ENCODE measurements at places on chromosomes 6 and 20. TPM values are rescaled to one million over a fixed set of nuclear protein-coding genes. Genes with fewer than 3 reads are reported as not detected.

- DNase-seq = peak; percentile 91
Measured at GRCh38 chr6:27592481-27593199, 119.7 kb upstream of the ZNF184 start.

DNA sequence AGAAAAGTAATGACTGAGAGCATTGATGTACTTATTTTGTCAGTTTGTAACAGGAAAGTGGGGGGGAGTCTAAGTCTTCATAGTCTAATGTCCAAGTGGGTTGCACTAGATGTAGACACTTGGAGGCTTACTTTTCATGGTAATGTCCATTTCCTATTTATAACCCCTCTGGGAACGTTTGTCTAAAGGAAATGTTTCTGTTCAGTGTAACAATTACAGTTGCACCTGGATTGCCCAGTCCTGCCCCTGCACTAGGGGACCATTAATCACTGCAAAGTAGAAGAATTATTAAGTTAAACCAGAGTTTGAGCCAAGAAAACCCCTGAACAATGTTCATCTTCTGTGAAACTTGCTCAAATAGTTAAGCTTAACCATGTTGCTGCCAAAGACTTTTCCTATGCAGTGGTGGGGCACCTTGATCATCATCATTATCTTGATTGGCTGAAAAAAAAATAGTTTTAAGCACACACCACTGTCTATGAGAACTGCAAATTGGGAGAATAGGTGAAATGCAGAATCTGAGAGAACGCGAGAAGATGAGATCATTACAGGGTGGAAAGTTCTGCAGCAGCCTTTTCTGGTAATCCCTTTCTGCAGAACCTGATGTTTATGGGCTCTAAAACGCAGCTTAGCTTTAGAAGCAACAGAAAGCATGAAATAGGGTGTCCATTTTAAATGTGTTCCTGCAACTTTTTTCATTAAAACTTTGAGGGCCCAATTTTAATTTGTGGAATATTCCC lies 106.0 kb downstream of the ZNF217 start:
- no peak for DNase-seq

DNA sequence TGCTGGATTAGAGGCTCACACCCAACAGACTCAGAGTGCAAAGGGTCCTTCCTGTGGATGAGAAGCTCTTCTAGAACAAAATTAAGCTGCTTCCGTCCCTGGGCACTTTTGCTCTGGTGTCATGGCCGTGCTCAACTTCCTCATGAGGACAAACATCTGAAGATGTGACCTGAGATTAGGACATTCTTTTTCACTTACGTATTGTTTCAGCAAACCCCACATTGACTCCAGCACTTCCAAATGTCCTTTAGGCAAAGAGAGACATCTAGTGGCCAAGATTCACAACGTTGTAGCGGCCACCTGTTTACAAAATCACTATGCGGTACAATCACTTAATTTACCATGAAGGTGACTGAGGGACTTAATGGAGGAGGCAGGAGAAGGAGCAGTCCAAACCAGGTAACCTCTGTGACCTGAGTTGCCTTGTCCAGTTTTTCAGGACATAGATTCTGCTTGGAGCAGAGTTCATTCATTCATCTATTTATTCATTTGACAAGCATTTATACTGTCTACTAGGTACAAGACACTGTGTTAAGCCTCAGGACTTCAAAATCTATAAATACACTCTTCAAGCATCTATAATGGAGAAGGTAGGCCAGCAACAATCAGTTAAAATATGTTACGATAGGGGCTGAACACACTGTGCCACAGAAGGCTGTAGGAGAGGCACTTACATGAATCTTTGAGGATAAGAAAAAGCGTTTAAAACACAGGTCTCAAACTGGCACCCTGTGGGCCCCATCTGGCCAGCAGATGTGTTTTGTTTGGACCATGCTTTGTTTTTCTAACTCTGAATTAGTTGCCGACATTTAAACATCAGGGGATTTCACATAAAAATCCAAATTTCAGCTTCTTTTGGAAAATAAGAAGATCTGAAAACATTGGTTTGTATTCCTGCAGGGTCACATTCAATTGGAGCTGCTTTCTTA lies 5.6 kb upstream of the ADGRF1 start:
- peak; percentile 95 for DNase-seq

GRCh38 chr6:21984135-21984534 lies 312.7 kb downstream of the PRL start:
- no peak for DNase-seq

- peak; percentile 7 for DNase-seq
Measured at GRCh38 chr6:161630674-161631073, 356.8 kb upstream of the AGPAT4 start.

GRCh38 chr6:38270367-38270766 lies 369.4 kb downstream of the BTBD9 start:
- no peak for DNase-seq

DNA sequence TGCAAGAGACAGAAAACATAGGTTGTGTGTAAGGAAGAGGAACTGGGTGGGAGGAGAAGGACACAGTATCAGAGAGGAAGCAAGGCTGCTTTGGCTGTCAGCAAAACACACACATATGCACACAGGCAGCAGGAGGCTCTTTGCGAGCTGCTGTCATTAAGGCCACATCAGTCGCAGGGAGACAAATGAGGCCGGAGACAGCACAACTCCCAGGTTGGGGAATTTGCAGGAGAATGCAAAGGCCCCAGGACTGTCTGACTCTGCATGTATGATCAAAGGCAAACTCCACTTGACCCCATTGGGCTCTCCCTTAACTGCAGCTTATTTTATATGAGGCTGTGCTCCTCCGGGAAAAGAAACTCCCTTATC lies 35.3 kb downstream of the METTL24 start:
- no peak for DNase-seq

DNA sequence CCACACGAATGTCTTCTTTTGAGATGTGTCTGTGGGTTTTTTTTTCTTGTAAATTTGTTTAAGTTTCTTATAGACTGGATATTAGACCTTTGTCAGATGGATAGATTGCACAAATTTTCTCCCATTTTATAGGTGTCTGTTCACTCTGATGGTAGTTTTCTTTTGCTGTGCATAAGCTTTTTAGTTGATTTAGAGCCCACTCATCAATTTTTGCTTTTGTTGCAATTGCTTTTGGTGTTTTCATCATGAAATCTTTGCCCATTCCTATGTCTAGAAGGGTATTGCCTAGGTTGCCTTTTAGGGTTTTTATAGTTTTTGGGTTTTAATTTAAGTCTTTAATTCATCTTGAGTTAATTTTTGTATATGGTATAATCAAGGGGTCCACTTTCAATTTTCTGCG lies 57.7 kb downstream of the NKX2-2 start:
- no peak for DNase-seq

DNA sequence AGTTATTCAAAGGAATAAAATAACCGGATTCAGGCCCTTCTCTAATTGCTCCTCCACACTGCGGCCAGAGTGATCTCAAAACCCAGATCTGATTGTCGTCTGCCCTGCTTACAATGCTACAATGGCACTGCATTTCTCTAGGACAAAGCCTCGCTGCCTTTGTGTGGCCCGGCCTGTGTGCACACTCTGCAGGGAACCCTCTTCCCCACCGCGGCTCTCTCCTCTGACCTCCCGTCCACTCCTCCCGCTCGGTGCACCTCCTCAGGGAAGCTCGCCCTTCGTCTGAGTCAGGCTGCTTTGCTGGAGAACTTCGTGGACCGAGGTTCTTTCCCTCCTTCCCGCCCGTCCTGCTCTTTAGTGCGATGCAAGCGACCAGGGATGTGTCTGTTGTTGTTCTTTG lies 101.6 kb upstream of the SNX9 start:
- DNase-seq = no peak

DNA sequence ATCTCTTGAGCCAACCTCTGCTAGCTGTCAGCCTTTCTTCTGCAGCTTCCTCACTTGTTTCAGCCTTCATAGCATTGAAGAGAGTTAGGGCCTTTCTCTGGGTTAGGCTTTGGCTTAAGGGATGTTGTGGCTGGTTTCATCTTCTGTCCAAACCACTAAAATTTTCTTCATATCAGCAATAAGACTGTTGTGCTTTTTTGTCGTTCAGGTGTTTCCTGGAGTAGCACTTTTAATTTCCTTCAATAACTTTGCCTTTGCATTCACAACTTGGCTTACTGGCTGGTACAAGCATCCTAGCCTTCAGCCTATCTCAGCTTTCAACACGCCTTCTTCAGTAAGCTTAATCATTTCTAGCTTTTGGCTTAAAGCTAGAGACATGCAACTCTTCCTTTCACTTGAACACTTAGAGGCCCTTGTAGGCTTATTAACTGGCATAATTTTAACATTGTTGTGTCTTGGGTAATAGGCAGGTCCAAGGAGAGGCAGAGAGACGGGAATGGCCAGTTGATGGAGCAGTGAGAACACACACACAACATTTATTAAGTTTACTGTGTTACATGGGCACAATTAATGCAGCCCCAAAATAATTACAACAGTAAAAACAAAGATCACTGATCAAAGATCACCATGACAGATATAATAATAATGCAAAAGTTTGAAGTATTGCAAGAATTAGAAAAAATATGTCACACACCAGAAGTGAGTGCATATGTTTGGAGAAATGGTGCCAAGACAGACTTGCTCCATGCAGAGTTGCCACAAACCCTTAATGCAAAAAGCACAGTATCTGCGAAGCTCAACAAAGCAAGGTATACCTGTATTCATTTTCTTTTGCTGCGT lies 98.6 kb downstream of the HIVEP1 start:
- no peak for DNase-seq

DNA sequence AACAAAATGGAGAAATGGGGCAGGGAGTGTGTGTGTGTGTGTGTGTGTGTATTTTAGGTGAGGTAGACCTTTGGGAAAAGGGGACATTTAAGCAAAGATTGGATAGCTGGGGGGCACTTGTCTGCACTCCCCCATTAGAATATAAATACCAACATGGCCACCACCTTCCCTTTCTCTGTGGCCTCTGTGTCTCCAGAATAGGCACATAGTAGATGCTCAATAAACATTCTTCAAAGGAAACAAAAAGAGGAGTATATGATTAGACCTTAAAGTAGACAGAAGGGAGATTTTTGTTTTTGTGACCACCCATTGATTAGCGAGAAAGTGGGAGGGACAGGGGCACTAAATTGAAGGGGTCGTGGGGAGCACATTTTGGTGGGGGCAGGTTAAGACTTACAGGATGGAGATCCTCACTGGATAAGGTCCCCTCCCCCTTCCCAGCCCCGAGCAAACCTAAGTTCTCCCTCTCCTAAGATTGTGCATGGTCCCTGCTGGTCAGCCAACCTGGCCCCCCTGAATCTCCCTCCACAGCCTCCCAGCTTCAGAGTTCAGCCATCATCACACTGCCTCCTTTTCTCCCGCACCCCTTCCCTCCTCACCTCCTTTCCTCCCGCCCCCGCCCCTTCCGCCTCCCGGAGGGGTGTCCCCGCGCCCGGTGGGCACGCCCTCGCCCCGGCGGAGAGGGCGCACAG lies 514 bp upstream of the TSHZ2 start:
- DNase-seq = no peak

- DNase-seq = no peak
Measured at GRCh38 chr6:47733879-47734558, 35.6 kb downstream of the ADGRF4 start.

DNA sequence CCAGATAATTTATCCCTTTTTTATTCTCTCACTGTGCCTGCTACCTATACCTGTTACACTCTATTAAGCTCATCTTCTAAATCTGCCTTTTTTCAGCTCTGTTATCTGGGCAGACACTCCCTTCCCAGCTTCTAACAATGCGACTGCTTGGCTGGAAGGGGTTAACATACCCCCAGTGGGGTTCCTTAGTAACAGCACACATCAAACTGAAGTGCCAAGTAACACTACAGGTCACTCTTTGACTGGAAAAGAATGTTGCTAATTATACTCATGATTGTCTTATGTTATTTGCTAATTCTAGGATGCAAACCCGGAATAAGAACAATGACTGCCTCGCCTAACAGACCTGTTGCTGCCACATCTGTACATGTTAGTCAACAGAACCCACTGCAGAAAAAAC lies 203.5 kb downstream of the EPM2A start:
- no peak for DNase-seq

DNA sequence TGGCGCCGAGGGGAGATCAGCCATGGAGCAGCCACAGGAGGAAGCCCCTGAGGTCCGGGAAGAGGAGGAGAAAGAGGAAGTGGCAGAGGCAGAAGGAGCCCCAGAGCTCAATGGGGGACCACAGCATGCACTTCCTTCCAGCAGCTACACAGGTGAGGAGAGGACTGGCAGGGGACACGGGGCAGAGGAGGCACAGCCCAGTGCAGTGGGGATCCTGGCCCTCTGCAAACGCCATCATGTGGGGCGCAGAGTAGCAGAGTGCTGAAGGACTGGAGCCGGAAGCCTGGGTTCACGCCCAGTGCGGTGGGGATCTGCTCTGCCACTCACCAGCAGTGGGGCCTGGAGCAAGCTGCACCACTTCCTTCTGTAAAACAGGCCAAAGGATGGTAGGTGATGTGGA lies 41.1 kb upstream of the FANCE start:
- DNase-seq = no peak

- DNase-seq = no peak
Measured at GRCh38 chr20:3998998-3999397, 16.4 kb downstream of the RNF24 start.

GRCh38 chr6:117829594-117830319 lies 77.3 kb upstream of the SLC35F1 start:
- DNase-seq = peak; percentile 21

DNA sequence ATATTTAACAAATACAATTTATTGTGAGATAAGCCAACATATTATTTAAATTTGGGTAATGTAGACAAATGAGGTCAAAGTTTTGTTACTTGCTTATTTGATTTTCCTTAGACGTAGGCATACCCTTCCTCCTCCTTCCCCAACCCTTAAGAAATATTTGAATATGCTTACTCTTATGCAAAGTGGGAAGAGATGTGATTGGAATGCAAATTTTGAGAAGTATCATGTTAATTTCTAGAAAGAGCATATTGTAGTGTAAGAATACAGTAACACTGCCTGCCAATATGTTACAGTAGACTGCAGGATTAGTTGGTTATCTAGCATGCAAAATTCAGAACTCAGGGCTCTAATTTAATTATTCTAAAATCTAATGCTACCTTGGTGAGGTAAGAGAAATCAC lies 32.9 kb downstream of the CRISP1 start:
- no peak for DNase-seq

- no peak for DNase-seq
Measured at GRCh38 chr20:63980317-63980805, 571 bp upstream of the PRPF6 start.

- no peak for DNase-seq
Measured at GRCh38 chr6:34506718-34507117, 40.8 kb downstream of the PACSIN1 start.

DNA sequence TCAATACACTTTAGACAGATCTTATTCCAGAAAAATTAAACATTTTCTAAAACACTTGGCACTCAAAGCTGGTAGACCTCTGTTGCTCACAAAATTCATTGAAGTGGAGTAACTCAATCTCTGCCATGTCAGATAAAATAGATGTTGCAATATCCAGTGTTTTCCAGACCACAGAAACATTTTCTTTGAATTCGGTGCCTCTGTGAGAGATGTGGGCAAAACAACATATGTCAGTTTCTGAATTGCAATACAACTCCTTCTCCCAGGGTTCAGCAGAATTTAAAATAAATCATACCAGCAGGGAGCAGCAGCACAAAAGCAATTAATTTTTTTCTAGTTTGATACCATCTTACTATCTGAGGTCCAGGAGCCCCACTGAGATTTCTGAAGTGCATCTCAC lies 11.3 kb upstream of the PKHD1 start:
- peak; percentile 41 for DNase-seq

The HLA-DQA1 gene
- total RNA-seq = not detected

The MATN4 gene
- total RNA-seq = not detected

The VSX1 gene
- total RNA-seq = not detected

The THEMIS gene
- total RNA-seq = not detected

The CLDN20 gene
- total RNA-seq = not detected

The SLC35D3 gene
- not detected for total RNA-seq

The GPR6 gene
- not detected for total RNA-seq

The ARMH2 gene
- total RNA-seq = not detected

The PTGIS gene
- not detected for total RNA-seq

The CCN6 gene
- not detected for total RNA-seq

The MYL9 gene
- not detected for total RNA-seq

The TRIM40 gene
- total RNA-seq = not detected
